ENCODE measurements at places on chromosomes 1 and 21.

DNA sequence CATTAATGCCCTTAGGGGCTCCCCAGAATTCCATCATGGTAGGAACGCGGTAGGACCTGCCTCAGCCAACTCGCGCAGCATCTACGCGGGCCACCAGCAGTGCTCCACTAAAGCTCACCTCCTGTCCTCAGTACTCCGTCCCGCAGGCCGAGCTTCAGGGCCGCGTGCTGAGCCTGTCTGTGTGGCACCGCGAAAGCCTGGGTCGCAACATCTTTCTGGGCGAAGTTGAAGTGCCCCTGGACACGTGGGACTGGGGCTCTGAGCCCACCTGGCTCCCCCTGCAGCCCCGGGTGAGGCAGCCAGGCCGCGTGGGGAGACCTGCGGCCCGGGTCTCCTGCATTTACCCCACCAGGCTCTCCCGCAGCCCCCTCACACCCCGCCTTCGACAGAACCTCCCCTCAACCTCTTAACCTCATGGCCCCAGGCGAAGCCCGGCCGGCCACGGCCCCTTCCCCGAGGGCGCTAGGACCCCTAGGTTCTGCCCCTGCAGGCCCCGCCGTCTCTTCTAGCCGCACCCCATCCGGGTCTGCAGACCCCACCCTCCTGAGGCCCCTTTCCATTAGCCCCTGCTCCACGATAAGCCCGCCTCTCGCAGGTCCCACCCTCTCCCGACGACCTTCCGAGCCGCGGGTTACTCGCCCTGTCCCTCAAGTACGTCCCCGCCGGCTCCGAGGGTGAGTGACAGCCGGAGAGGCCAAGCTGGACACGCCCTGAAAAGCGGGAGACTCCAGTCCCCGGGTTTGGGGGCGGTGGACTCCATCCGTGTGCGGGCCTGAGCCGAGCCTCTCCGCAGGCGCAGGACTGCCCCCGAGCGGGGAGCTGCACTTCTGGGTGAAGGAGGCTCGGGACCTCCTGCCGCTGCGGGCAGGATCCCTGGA, 9.1 kb downstream of the SYTL1 start:
- DNase-seq: no peak

DNA sequence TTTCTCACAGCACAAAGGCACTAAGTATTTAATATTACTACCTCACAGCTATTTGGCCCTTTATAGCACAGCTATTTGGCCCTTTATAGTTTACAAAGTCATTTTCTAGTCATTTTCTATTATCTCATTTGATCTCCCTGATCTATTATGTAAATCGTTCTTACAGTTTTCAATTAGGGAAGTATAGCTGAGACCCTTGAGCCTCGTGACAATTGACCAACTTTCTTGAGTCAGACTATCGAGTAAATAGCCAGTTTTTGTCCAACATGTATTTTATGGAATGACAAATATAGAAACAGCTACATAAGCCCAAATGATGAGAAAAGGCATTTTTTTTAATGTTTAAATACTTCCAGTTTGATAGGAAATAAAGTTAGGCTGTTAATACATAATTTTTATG, 7.0 kb upstream of the ANGPTL1 start:
- no peak for DNase-seq

- DNase-seq: no peak
These were observed 64.1 kb downstream of the LRRN2 start for GRCh38 chr1:204621396-204621795.

DNA sequence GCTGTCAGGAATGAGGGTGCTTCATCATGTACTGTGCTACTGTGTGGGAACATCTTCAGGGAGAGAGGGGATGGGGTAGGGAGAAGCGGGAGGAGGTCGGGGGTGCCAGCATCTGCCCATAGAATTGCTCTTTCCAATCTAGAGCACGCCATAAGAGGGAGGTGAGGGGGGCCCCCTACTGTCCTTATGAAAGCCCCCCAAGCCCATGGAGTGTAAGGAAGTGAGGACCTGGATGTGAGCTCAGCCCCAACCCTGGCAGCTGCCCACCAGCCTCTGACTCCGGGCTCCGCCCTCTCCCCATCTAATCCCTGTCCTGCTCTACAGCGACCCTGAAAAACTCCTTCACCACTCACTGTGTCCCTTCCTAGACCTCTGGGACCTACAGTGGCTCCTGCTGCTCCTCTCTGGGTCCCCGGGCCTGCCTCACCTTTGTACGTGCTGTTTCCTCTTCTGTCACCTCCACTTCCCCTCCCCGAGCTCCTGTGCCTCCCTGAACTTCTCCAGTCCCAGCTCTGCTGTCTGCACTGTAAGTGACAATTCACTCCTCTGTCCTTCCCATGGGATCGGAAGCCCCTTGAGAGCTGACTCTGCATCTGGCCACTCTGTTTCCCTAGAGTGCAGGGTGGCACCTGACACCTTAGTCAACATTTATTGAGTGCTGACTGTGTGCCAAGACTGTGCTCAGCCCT, 269.4 kb downstream of the PTPRU start:
- DNase-seq: no peak
